ENCODE measurements at places on chromosomes 7 and 10.

DNA sequence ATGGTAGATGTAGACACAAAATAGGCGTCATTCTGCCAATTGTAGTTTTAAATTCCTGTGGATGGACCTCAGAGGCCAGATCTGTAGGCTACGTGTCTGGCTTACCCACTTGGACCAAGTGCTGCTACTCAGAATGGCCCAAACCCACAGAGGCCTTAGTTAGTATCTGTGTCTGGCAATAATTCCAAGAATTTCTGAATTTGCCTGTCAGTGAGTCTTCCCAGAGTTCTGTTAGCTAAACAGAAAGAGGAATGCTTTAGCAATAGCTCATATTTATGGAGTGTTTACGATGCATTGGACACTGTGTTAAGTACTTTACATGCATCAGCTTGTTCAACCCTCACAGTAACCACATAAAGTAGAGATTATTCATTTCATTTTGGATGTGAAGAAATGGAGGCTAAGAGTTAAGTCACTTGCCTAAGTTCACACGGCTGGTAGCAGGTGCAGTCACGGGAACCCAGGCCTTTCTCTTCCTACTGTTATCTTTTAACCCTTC lies 231.8 kb downstream of the PTEN start:
- no peak for DNase-seq

DNA sequence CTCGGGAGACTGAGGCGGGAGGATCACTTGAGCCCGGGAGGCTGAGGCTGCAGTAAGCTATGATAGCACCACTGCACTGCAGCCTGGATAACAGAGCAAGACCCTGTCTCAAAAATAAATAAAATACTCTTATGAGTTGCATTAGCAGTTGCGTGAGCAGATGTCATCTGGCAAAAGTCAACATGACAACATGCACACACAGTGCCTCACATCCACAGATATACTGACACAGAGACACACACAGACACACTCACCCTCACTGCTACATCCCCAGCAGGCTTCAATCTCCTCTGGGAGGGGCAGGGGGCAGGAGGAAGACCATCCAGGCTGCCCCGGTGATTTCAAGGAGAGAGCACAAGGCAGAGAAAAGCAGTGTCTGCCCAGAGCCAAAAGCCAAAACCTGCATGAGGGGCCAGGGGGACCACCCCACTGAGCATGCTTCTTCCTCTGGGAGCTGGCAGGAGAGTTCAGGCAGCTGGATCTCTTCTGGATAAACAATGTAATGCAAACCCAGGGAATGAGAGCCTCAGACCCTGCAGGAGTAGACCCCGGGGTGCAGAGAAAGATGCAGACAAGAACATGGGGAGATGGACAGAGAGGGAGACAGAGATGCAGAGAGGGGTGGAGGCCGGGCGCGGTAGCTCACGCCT lies 9.6 kb upstream of the ELN start:
- no peak for DNase-seq

DNA sequence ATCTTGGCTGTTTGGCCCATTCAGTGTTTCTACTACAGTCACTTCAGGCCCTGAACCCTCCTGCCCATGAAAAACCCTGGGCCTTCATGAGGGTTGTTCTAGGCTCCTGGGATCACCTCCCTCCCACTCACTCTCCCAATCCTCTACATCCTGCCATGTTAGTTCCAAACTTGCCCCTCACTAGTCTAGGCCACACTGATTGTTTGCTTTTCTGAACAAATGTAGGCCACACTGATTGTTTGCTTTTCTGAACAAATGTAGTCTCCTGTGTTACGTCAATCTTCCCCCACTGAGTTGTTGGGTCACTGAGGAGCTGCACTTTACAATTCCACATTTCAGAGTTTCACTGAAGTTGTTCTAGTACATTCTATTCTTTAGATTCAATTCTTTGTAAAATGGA lies 5.3 kb upstream of the ALDH18A1 start:
- no peak for DNase-seq

DNA sequence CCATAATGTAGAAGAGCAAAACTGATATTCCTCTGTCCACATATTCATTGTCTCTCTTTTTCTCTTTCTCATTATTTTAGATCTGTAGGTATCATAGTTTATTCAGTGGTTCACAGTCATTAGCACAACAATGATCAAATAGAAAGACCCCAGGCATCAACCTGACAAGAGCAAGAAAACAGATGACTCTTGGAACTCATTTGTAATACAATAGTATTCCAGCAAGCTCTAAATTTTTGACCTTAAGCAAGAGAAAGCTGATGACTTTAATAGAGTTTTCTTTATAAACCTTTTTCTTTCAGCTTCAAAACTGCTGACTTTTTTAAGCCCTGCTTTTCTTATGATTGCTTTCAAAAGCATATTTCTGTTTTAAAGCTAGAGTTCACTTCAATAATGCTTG lies 507.5 kb upstream of the SORCS1 start:
- no peak for DNase-seq

DNA sequence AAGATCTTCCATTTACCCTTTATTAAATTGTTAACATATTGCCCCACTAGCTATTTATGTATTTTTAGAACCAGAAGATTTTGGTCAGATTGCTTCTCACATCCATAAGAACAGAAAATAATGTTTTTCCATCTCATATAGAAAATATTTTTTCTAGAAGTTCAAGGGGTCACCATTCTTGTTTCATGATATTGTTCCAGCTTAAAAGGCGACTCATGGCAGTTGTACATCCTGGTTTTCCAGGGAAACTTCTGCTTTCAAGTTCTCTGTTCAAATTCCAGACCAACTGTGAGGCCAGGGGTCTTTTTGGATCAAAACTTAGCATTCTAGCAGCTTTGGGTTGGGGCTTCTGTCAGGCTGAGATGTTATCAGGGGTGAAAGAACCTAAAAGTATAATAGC lies 84.4 kb downstream of the LRRC4 start:
- DNase-seq, result no peak

- no peak for DNase-seq
Measured at GRCh38 chr10:116621934-116622655, 1.3 kb downstream of the PNLIPRP2 start.

- DNase-seq, result no peak
Measured at GRCh38 chr10:62442894-62443669, 68.9 kb downstream of the ZNF365 start.

DNA sequence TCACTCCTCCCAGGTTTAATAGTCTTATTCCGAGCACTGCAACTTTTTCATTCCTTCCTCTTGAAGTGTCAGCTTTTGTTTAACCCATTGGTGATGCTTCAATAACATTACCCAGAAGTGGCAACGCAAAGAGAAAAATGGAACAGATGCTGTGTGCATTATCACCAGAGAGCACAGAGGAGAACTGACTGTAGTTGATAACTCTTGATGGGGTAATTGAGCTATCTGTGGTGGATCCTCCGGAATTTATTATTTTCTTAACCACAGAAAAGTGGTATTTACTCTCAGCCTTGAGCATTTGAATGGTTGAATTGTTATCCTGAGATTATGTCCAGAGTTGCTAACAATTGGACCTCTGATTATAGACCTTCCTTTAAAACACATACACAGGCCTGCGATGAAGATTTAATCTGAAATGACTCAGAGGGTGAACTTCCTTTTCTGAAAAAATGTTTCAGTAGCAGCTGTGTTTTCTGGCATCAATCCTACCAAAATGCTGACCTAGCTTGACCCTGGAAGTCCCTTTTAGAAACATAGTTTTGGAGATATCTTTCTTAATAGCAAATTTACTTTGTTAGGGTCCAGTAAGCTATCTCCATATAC lies 1584.4 kb upstream of the LRRTM3 start:
- no peak for DNase-seq
